ENCODE measurements at places on chromosomes 13 and 19. TPM values are rescaled to one million over a fixed set of nuclear protein-coding genes. Genes with fewer than 3 reads are reported as not detected.

- DNase-seq, result no peak
Measured at GRCh38 chr13:113406321-113407102, 42.6 kb upstream of the GRTP1 start.

- no peak for DNase-seq
Measured at GRCh38 chr13:28568286-28568685, 73.4 kb upstream of the FLT1 start.

DNA sequence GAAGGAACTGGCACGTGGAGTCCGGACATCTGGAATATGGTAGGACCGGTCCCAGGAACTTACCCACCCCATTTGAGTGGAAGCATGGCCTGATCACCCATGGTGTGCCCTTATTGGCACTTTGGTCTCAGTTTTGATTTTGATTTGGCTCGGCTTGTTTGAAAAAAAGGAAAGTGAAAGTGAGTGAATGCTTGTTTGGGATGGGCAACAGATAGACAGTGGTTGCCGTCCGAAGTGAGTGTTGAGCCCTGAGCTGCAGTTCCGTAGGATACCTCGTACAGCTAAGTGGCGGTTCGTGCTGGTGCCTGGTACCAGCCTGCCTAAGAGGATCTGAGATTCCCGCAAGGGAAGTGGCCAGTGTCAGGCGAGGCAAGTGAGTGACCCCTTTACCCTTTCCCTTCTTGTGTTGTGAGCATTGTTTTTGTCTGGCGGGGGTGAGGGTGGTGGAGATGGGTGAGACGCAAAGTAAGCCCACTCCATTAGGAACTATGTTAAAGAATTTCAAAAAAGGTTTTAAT lies 605.8 kb downstream of the UQCRFS1 start:
- DNase-seq, result no peak

GRCh38 chr19:18297308-18297707 lies 15.9 kb upstream of the JUND start:
- DNase-seq, result no peak

- DNase-seq, result no peak
Measured at GRCh38 chr19:31504221-31504620, 155.0 kb upstream of the TSHZ3 start.

DNA sequence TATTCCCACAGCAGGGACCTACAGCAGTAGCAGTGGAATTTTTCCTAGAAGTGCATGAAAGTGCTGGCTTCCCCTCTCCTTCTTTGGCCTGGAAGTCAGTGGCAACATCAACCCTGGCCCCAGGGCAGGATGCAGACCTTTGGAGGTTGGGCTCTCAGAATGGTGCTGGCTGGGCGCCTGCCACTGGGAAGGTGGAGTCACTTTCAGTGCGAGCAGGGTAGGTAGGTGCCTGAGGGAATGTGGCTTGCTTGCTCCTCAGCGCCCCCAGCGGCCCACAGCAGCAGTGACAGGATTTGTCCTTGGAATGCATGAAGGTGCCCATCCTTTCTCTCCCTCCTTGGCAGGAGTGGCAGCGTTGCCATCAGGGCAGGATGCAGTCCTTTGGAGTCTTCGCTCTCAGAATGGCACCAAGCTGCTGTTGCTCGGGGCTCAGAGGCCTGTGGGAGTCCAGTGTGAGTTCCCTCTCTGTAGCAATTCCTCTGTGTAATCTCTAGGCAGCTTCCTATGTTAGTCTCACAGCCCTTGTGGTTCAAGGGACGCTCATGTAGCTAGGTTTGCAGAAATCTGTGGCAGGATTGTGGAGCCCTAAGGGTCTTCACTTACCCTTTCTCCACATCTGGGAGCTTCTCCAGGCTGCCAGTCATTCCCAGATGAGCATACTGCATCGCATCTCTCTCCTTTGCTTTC lies 354.4 kb upstream of the DACH1 start:
- no peak for DNase-seq

DNA sequence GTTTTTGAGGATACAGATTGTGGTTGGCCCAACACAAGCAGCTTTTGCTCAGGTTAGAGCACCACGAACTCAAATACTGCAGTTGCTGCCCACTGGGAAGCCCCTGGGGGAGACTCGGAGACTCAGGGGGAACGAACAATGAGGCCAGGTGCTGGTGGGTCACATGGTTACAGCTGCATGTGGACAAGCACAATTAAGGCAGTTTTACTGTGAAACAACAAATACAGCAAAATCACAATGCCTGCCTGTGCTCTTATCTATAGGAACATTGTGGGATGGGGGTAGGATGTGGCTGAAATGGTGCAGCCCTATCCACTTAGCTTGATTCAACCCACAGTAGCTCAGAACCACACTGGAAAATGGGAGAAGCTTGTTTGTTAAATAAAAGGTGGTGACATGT lies 119.7 kb upstream of the SPATA13 start:
- DNase-seq, result no peak

GRCh38 chr19:45764945-45765701 lies 3.9 kb downstream of the SIX5 start:
- DNase-seq, result no peak

DNA sequence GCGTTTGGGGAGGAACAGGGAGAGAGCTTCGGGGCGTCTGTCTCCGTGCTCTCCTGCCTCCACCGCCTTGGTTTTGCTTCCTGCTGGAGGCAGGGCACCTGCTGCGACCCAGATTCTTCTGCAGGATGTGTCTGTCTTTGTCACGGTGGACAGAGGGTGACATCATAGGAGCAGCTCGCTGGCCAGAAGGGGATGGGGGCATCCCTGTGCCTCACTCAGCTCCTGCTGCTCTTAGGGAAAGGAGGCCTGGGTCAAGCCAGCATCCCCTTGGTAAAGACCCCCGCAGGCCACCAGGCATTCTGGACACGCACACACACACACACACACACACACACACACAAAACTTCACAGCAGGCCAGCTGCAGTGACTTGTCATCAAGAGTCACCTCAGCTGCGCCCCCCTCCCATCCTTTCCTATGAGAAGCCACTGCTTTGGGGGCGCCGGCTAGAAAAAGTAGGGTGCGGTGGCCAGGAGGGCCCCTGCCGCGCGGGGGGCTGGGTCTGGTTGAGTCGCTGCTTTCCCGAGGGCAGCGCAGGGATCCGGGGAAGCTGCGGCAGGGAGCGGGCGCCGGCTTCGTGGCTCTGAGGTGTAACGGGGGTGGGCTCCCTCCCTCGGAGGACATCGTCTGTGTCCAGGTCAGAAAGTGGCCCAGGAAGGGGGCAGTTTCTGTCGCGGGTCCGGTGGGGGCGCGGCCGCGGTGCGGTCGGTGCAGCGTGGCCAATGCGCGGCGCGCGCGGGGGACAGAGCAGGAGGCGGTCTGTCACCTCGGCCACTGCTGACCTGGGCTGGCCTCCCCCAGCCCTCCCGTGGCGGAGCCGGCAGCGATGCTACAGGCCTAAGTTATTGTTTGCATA lies 15.8 kb upstream of the NPAS1 start:
- DNase-seq, result no peak

DNA sequence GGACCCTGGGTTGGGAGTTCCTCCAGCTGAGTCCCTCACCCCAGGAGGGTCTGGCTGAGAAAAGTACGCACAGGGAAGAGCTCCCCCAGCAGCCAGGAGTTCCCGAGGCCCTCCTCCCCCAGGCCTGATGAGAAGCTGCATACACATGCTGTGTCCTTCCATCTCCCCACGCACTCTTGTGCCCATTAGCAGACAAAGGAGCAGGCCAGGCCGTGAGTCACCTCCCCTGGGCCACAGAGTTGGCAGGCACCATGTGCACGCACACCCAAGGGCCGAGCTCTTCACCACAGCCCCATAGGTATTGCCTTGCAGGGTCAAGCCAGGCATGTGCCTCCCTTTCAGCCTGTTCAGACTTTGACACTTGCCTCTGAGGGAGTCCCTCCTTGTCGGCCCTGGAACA lies 17.5 kb downstream of the MAU2 start:
- DNase-seq, result no peak

DNA sequence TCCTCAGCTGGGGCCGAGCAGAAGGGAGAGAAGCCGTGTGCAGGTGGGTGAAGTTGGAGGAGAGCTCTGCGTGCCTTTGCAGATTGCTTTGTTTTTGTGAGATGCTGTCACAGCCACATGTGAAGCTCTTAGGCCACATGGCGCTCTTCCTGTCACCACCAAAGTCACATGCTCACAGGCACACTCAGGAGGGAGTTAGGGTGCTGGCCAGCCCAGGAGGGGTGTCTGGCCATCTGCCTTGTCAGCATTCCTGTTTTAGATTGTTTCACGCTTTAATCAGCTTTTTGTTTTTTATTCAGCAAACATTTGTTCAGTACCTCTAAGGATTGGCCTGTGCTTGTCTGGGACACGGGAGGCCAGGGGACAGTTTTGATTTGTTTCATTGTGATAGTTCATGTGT lies 21.9 kb downstream of the GPATCH1 start:
- no peak for DNase-seq

DNA sequence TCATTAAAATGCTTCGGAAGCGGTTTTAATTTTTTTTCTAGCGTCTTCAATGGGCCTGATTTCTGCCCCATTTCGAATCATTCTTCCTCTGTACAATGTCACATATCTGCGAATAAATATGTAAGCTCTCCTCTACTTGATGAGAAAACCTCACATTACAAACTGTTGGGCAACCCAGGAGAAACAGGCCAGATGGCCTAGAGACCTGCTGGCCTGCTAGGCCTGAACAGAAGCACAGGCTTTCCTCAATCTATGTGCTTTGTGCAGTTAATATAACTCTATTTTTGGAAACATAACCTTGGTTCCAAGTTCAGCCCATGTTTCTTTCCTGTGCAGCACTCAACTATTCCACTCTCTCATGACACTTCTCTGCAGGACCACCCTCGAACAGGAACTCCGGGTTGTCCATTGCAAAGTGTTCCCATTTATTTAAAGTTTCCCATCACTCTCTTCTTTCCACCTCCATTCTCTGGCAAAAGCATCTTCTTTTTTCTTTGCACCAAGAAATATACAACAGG lies 42.0 kb downstream of the DCLK1 start:
- no peak for DNase-seq

- DNase-seq, result no peak
Measured at GRCh38 chr19:21269813-21270212, 59.4 kb downstream of the ZNF708 start.

DNA sequence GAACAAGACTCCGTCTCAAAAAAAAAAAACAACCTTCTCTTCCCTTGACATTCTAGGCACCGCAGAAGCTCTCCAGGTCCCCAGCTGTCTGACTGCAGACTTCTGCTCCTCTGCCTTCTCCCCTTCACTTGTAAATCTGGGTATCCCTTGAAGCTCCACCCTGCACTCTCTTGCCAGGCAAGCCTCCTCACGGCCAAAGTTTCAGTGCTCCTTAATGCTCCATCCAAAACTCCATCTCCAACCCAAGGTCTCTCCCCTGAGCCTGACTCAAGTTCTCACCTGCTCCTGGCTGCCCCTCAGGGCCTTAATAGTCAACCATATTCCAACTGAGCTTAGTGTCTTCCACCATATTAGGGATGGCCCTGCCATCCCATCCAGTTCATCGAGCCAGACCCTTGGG lies 1.4 kb upstream of the CLDND2 start:
- no peak for DNase-seq

GRCh38 chr13:110677731-110678545 lies 28.0 kb downstream of the CARS2 start:
- DNase-seq, result no peak

DNA sequence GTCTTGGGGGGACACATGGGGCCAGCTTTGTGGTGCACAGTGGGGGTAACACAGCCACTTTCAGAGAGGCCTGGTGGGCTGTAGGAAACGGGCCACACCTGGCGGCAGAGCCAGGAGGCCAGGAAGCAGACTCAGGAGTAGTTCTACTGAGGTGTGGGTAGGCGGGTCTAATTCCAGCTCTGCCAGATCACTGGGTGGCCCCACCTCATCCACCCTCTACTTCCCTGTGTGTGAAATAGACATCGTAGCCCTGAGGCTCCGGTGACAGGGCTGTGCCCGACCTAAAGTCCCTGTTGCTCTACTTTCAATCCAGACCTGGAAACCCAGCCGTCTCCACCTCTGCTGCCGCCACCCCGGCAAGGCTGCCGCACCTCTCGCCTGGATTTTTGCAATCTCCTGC lies 4.0 kb downstream of the NKPD1 start:
- no peak for DNase-seq

GRCh38 chr13:46296921-46297320 lies 85.2 kb downstream of the LRRC63 start:
- DNase-seq, result peak; percentile 71

The FPR1 gene
- not detected for polyA plus RNA-seq

The PPP2R1A gene
- polyA plus RNA-seq, result 269 TPM

The NAXD gene
- polyA plus RNA-seq, result 29.1 TPM

The GAPDHS gene
- not detected for polyA plus RNA-seq

The ZNF763 gene
- 1.6 TPM for polyA plus RNA-seq

The ATXN8OS gene
- polyA plus RNA-seq, result not detected

The AMER2 gene
- not detected for polyA plus RNA-seq

The NOVA2 gene
- 0.01 TPM for polyA plus RNA-seq

The SLC8A2 gene
- 0.02 TPM for polyA plus RNA-seq

The SPC24 gene
- 17.9 TPM for polyA plus RNA-seq

The TMEM59L gene
- polyA plus RNA-seq, result 0.69 TPM

The RGL3 gene
- polyA plus RNA-seq, result 2.3 TPM

The COX7A1 gene
- 569 TPM for polyA plus RNA-seq

The PLIN5 gene
- polyA plus RNA-seq, result not detected
